Stimulated activated CD4-positive, alpha-beta T cell treated with anti-CD3 and anti-CD28 coated beads, Interleukin-15, amount 100 ng/mL, for 24 hours (primary cell): ENCODE measurements at places on chromosomes 5 and 9.

DNA sequence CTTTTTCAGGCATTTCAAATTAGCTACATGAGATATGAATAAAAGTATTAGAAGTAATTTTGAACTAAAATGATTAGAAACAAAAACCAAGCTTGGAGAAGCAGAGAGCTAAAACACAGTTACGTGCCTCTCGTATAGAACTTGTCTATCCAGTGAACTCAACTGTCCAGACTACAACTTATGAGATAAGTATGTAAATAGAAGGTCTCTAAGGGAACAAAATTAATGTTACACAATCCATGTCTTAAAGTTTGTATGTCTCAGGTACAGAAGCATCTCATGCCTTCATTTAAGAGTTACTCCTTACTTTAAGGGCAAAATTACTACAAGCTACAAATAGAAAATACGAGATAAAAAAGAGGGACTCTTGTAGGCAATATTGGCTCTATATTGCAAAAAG is 316.8 kb downstream of the CETN3 start:
- DNase-seq, result no peak

DNA sequence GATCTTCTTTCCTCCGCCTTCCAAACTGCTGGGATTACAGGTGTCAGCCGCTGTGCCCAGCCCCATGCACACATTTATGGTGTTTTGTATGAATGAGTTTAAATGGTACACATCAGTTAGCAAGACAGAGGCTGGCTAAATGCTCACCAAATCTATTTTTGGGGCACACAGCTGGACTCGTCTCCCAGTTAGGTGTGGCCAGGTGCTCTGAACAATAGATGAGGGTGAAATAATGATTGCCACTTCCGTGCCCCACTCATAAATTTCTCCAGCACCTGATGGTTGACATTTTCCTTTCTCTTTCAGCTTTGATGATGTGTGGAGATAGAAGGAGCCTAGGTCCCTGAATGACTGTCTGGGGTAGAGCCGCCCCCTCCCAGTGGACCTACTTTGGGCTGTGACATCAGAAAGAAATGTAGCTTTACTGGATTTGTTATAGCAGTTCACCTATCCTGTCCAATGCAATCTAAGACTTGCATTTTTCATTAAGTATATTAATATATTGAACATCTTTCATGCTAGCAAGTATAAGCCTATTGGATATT is 8.6 kb upstream of the RAPGEF1 start:
- DNase-seq, result no peak

- DNase-seq, result no peak
These were observed 117.3 kb upstream of the PDE4D start for GRCh38 chr5:60010853-60011252.

- no peak for DNase-seq
These were observed 17.0 kb upstream of the SH3RF2 start for GRCh38 chr5:145919413-145919812.

GRCh38 chr5:36659411-36659810 is 53.0 kb downstream of the SLC1A3 start:
- DNase-seq, result no peak

DNA sequence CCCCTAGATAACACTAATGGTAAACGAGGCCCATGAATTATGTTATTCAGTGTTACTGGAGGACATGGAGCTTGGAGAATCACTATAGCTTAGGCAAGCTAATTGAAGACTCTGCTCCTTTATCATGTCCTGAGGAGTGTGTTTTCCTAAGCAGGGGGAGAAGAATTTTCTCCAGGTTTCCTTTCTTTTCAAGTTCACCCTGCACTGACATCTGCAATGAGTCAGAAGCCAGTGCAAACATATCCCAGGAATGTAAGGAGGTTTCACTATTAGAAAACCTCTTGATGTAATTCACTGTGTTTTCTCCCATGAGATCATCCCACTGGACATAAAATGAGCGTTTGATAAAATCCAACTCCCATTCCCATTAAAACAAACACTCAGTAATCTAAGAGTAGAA is 75.6 kb downstream of the DMRT2 start:
- DNase-seq, result no peak
